ENCODE measurements at places on chromosomes 13 and 19.
A peak's percentile ranks its signal among the peaks of the same experiment; 100 is the strongest.

DNA sequence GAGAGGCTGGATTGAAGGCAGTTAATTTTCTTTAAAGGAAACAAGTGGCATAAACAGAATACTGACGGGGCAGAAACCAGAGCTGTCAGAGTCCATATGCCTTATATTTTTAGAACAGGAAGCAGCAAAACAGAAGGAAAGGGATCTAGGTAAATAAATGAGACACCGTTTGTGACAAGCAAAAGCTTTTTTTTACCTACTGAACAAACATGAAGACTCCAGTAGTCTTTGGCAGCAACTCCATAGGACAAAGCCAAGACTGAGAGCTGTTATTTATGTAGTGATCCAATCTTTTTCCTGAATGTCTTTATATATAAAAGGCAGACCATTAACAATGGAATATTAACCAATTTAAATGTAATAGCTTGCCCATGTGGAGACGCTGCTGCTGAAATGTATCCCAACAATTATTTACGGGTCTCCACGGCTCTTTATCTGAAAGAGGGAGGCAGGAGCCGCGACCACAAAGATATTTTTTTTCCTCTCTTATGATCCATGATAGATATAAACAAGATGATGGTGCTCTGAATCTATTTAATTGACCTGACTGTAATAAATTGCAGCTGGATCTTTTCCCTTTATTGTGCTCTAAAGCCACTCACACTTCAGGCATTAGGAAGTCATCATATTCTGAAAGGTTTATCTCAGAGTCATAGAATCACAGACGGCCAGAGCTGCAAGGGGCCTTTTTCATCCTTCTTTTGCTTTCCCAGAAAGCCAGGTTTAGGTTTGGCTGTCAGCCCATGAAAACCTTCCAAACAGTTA lies 687.8 kb downstream of the EFNB2 start:
- DNase-seq: peak; percentile 57

DNA sequence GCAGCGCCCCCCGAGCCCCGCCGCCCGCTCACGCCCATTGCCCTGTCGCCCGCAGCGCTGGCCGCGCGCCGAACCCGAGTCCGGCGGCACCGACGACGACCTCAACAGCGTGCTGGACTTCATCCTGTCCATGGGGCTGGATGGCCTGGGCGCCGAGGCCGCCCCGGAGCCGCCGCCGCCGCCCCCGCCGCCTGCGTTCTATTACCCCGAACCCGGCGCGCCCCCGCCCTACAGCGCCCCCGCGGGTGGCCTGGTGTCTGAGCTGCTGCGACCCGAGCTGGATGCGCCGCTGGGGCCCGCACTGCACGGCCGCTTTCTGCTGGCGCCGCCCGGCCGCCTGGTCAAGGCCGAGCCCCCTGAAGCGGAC lies 518 bp downstream of the KLF2 start:
- no peak for DNase-seq

DNA sequence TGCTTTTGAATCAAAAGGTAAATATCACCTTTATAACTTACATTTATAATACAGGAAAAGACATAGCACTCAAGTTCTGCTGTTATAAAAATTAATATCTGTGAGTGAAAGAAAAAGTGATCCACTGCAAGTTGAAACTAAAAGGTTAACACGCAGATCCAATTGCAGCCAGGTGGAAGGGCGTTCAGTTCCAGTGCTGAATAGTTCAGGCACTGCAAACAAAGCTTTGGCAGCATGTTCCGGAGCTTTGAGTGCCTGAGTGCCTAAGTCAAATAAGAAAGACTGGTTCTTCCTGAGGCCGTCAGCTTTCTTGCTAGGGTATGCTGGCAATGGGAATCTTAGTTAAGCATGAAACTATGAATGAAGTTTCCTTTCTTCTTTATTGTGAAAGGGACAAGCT lies 200.3 kb downstream of the LMO7 start:
- DNase-seq: no peak

DNA sequence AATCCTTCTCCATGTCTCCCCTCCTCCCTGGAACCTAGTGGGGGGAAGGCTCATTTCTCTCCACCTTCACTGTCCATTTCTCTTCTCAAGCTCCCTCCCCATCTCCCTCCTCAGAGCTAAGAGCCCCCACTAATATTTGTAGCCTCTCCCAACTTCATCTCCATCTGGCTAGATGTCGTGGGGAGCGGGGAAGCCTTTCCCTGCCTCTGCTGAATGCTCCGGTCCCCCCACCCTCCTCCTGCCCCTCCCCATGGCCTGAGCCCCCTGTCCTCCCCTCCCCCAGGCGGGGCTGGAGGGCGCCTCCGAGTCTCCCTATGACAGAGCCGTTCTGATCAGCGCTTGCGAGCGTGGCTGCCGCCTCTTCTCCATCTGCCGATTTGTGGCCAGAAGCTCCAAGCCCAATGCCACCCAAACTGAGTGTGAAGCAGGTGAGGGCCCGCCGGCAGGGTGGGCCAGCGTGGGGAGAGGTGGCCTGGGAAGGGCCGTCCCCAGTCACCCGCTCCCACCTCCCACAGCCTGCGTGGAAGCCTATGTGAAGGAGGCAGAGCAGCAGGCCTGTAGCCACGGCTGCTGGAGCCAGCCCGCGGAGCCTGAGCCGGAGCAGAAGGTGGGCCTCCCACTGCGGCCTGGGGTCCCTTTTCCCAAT lies 1.0 kb downstream of the TMEM59L start:
- no peak for DNase-seq

GRCh38 chr19:13031917-13032623 lies 36.8 kb downstream of the NFIX start:
- DNase-seq: no peak

GRCh38 chr13:110234532-110234931 lies 72.4 kb downstream of the COL4A1 start:
- no peak for DNase-seq

DNA sequence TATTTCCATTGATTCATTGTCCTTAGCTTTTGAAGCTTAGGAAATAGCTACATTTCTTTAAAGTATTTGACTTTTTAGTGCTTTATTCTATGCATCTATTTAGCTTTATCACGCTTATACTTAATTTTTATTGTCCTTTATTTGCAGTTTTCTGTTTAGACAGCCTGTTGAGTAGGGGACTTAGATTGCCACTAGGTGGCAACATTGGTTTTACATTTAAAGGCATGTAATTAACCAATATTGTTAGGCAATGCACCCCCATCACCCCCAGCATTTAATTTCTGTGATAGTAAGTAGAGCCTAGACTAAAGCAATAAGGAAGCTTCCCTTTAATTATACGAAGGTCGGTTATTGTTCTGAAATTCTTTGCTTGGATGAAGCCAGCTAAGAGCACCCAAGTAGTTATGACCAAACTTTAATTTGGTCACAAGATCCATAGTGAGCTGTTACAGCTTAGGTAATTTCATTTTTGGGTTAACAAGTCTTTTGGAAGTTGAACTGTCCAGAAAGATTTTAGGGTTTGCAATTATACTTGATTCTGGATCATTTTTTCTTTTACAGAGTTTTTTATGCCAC lies 36.5 kb downstream of the B3GLCT start:
- DNase-seq: no peak

DNA sequence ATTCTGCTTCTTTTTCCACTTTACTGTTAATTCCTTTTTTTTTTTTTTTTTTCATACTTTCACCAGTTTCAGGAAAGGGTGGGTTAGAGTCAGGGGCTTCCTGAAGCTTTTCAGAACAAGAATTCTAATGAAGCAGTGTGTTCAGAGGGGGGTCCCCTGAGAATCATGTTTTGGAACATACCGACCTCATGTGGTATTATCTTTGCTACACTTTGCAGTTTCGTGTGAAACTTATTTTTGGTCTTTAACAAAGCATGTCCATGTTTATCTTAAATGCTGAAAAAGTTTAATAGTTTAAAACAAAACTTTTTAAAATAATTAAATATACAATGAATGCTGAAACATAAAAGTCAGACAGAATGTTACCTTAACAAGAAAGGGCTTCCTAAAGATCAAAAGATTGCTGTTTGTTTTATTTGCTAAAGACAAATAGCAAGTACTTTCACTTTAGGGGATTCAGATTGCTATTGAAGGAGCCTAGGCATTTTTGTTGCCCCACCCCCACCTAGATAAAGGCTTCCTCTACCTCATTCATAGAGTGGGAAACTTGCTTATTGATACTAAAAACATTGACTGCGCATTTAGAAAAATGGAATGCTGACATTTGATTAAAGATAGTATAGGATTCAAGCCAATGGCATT lies 21.1 kb upstream of the POMP start:
- DNase-seq: no peak

Data from NCI-H446 (cell line).